ENCODE measurements at places on chromosomes 6 and 20.

DNA sequence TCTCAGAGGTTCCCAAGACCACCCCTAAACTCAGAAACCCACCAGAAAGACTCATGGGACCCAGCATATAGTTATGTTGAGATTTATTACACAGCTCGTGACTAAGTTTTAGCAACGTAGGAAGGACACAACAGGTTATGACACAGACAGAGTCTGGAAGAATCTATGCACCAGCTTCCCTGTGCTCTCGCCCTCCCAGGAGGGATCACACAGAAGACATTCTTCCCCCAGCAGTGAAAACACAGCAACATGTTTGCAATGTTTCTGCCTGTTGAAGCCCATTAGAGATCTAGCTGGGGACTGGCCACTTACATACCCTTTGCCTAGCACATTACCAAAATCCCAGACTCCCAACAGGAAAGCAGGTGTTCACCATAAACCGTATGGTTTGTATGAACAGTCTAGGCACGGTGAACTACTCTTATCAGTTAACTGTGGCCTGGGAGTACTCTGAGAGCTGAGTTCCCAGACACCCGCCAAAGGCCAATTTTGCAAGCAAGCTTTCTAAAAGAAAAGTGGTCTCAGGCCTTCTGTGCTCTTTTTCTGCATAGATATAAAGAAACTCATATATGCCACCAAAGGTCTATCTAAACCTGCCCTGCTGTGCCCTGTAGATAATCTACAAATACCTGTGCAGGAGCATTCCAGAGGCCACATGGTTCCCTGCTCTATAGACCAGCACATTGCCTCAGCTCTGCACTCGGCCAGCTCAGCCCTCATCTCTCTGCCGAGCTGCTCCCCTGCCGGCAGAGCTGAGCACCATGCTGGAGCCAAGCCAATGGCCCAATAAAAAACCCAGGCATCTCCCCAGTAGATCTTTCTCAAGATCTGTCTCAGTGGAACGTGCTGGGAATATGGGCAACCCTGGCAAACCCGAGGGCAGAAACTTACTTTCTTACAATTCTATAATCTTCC is 69.6 kb upstream of the SMIM28 start:
- peak; percentile 12 for DNase-seq

- no peak for DNase-seq
Measured at GRCh38 chr6:80465513-80465912, 359.0 kb downstream of the BCKDHB start.

DNA sequence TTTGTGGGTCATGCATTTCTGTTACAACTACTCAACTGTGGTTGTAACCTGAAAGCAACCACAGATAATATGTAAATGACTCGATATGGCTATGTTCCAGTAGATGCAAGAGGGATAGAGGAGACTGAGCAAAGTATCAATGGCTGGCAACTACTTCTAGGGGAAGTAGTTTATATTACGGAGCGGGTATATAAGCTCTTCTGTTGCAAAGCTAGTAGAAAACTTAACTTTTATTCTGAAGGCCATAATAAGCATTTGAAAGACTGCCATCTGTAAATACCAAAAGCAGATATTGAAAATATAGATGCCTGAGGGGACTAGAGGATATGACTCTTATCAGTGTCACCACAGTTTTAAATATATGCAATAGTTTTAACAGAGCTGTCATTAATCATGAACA is 655.3 kb downstream of the PHF3 start:
- no peak for DNase-seq

- no peak for DNase-seq
Measured at GRCh38 chr6:89269252-89269651, 45.8 kb downstream of the GABRR2 start.

DNA sequence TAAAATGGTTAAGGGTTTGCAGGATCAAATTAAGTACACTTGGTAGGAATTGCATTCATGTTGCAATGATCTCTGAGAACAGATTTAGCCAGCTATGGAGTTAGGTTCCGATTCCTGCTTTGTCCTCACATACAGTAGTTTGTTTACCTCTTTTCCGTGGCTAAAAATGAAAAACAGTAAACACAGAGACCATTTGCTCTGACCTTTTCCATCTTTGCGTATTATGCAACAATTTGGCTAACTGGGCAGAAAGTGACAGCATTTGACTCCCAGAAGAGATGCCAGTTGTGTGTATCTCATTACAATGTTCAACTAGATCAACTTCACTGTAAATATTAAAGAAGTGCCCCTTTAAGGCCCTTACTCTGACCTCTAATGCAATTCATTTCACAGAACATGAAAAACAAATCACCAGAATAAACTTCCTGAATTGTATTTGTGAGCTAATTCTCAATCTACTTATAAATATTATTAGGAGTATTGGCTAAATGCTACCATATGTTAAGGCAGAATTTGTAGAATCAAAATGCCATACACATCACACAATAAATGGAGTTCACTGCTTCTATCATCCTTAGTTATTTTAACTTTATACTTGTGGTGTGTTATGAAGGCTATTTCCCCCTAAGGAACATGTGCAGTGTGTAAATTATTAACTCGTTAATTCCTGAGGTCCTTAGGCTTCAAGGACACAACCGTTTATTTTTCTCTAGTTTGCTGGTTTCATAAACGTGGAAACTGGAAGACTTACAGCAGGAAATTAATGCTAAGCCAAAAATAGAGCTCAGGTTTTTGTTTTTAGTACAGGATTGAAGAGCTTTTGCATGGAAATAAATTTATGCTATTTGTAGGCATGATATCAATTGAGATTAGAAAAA is 380.7 kb upstream of the CITED2 start:
- no peak for DNase-seq

- DNase-seq, result no peak
Measured at GRCh38 chr6:136955123-136955522, 33.0 kb downstream of the SLC35D3 start.

GRCh38 chr6:14921170-14921569 is 324.7 kb upstream of the JARID2 start:
- DNase-seq, result peak; percentile 14

- peak; percentile 93 for DNase-seq
Measured at GRCh38 chr6:111259089-111259831, 172.0 kb downstream of the SLC16A10 start.

- DNase-seq, result no peak
Measured at GRCh38 chr6:30778001-30778635, 33.8 kb upstream of the IER3 start.

DNA sequence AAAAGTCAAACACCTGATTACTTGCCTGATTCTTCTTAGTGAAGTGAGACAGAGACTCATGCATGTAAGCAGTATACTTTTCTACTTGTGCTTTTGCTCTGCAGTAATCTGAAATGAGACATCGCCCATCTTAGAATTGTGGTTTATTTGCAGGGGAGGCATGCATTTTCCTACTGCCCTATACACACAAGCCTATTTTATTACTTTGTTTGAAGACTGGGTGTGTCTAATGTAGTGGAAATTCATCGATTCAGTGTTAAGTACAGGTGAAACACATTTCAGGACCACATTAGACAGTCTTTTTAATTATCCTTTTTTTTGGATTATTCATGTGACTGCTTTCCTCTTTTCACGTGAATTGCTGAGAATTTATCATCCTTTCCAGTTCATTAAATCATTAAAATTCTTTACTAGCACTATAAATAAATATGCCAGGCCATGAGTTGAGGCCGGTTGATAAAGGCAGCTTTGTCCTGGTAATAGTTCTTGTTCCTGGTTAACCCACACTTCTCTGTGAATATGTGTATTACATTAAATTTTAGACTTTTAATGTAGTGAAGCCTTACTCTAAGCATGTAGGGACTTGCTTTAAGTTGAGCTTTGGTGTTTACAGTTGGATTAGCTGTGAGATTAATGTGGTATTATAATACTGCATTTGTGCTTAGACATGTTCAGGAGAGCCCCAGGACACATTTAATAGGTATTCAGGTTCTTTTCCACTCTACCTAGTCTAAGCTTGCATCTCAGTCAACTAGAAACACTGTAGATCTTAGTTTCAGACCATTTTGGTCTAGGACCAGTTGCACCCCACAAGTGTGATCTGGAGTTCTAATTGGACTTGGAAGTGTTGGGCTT is 10.8 kb upstream of the BTBD3 start:
- DNase-seq, result no peak

GRCh38 chr6:52984247-52984646 is 10.8 kb downstream of the GSTA4 start:
- DNase-seq, result no peak

DNA sequence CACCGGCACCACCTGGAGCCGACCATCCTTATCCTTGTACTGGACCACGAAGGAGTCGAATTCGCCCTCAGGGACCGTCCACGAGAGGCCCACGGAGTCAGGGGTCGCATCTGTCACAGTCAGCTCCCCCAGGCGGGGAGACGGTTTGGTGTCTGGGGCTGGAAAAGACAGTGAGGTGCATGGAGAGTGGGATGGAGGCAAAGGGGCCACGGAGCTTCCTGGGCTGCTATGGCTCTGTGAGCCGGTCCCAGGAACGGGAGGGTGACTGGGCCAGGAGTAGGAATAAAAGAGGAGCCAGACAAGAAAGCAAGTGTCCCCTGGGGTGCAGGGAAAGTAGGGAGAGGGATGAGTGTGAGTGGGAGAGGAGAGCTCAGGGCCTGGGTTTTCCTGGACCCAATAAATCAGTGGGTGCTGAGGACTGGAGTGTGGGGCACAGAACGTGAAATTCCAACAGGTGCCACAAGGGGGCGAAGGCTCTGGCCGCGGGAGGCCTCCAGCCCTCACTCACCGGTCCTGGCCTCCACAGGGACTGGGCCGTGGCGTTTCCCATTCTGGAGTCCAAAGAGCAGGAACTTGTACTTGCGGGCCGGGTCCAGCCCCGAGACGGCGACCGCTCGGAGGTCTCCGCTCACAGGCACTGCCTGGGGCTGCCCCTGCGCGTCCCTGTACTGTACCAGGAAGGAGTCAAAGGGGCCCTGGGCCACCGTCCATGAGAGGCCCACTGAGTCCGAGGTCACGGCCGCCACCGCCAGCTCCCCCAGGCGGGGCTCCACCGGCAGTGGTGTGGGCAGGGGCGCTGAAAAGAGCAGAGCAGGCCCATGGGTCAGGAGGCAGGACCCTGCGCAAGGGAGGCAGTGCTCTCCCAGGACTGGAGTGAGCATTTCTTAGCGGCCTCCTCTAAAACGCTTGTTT is 9.9 kb downstream of the CYP21A2 start:
- peak; percentile 17 for DNase-seq

DNA sequence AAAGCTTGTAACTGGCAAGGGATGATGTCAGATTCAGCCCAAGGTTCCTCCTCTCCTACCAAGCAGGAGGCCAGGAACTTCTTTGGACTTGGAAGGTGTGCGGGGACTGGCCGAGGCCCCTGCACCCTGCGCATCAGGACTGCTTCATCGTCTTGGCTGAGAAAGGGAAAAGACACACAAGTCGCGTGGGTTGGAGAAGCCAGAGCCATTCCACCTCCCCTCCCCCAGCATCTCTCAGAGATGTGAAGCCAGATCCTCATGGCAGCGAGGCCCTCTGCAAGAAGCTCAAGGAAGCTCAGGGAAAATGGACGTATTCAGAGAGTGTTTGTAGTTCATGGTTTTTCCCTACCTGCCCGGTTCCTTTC is 14.4 kb downstream of the TNFAIP3 start:
- no peak for DNase-seq

DNA sequence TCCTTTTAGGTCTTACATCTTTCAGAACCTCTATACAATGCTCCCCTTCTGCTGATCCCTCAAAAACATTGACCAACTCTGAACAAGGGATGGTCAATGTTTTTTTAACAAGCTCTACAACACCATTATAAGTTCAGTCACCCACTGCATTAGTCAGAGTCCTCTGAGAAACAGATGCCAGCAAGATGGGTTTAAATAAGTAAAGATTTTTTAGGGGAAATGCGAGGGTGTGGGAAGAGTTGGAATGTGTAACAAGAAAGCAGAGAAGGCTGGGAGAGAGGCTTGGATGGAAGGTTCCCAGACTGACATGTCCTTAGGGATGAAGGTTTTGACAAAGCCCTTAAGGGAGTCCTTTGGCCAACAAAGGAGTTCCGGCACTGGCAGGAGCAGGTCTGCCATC is 478.3 kb downstream of the FRK start:
- DNase-seq, result no peak

DNA sequence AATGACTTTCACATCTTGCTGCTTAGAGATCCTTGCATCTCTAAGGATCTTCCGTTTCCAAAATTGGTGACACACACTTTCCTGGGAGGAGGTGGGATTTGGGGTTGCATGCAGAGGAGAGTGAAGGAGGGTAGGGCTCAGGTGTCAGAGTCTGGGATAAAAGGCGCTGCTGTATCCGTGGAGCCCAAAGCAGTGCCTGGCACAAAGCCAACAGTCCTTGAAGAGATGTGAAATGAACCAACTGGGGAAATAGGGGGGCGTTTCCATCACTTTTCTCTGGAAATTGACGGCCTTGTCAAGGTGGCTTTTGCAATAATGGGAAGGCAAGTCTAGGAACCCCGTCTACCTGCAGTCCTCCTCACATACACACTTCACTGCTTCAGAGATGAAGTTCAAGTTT is 59.5 kb upstream of the NELFCD start:
- no peak for DNase-seq

GRCh38 chr6:140909156-140909555 is 1223.6 kb upstream of the GJE1 start:
- no peak for DNase-seq

DNA sequence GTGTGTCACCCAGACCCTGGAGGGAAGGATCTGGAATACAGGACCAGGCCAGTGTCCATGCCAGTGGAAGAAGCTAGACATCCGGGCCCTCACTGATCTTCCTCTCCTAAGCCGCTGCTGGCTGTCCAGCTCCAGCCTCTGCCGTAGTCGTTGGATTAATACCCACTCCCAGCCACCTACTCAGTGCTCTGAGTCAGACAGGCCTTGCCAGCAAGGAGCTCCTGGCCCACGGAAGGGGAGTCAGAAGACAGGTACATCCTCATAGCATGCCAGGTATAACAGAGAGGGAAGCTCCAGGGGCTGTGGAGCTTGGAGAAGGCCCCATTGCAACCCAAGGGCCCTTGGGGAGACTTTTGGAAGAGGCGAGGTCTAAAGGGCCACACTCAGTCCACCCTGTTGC is 49.0 kb downstream of the STK35 start:
- no peak for DNase-seq

- DNase-seq, result no peak
Measured at GRCh38 chr6:4794140-4794707, 18.0 kb downstream of the CDYL start.

GRCh38 chr6:7411328-7411727 is 21.7 kb downstream of the RIOK1 start:
- DNase-seq, result no peak

DNA sequence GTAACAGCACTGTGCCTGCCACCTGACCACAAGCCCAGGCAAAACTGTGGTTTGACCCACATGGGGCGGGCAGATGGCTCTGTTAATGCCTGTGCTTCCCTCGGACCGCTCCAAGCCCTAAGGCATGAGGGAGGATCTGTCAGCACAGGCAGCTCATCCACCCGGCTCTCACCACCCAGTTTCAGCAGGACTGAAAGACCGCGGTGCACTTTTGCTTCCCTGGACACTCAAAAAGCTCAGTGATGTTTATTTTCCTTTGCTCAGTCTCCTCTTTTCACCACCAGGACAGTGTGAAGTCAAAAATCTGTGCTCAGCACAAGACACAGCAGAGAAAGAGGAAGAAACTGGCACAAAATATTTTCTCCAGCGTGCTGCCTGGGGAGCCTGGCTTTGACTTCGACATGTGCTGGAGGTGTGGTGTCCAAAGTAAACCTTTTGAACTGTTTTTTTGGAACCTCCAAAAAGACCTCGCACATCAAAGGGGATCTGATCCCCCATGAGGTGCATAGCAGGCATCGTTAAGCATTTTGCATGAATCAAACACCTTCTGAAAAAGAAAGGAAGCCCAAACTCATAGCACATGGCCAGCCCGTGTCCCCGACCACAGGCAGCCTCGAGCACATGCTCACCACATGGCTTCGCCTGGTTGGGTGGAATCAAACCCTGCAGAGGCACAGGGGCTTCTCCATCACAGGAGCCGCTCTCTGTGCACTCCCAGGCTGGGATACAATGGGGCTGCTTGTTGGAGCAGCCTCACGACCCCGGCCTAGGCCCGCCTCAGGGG is 441.7 kb upstream of the JARID2 start:
- no peak for DNase-seq
